ENCODE measurements at places on chromosomes 4 and X. TPM values are rescaled to one million over a fixed set of nuclear protein-coding genes. Genes with fewer than 3 reads are reported as not detected.

Gene GAGE12J
- total RNA-seq, result not detected

Gene SPON2
- 8.8 TPM for total RNA-seq

Gene PLK4
- total RNA-seq, result 28.3 TPM

Gene CFAP47
- total RNA-seq, result 3.0 TPM

Gene ZNF711
- total RNA-seq, result 14.6 TPM

DNA sequence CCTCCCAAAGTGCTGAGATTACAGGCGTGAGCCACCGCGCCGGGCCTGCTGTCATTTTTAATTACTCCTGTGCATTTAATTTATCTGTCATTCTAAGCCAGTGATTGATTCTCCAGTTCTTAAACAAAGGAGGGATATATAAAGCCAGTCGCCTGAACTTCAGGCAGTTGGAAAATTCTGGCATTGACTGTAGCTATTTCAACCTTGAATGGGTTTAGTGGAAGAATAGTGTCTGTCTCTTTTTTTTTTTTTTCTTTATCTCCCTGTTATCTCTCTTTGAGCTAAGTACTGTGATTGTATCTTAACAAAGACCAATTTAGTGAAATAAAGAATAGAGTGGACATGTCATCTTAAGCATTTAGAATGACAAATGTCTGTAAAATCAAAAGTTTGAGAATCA, 11.0 kb downstream of the NEIL3 start:
- DNase-seq, result no peak

DNA sequence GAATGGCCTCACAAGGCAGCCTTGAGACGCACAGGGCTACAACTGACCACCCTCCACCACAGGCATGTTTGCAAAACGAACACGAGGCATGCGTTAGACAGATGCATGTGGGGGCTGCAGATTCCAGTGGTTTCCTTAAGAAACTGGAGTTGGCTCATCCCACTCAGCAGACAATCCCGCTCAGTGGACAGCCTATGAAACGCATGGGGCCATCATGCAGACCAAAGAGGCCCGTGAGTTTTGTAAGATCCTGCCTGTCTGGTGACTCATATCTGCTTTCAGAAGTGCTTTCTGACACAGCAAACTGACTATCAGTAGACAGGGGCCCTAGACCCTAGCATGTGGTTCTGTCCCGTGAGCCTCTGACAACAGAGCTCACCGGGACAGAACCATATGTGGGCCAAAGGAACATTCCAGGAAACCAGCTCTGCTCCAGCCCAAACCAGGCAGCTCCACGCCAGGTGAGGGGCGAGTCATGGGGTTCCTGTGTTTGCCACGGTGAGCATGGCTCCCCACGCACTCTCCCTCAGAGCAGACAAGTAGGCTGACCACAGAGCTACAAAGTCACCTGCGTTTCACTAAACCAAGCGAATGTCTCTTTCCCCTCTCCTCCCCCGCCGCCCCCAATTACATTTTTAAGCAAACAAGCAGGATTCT, 74.4 kb downstream of the MTMR1 start:
- no peak for DNase-seq

DNA sequence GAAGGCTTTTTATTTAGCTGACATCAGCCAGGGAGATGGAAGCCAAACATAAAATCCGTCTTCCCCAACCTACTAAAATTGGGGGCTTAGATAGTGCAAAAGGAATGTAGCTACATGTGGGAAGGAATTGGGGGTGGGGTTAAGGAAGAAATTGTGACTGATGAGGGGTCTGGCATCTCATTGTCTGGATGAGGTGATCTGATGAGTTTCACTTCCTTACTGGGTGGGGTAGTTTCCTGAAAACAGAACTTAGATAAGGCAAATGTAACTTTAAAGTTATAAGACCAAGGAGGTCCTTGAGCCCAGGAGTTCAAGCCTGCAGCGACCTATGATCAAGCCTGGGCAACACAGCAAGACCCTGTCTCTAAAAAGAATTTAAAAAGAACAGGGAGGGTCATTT, 105.5 kb upstream of the NEIL3 start:
- DNase-seq, result no peak

GRCh38 chr4:20761382-20761781, 61.1 kb downstream of the PACRGL start:
- DNase-seq, result no peak

DNA sequence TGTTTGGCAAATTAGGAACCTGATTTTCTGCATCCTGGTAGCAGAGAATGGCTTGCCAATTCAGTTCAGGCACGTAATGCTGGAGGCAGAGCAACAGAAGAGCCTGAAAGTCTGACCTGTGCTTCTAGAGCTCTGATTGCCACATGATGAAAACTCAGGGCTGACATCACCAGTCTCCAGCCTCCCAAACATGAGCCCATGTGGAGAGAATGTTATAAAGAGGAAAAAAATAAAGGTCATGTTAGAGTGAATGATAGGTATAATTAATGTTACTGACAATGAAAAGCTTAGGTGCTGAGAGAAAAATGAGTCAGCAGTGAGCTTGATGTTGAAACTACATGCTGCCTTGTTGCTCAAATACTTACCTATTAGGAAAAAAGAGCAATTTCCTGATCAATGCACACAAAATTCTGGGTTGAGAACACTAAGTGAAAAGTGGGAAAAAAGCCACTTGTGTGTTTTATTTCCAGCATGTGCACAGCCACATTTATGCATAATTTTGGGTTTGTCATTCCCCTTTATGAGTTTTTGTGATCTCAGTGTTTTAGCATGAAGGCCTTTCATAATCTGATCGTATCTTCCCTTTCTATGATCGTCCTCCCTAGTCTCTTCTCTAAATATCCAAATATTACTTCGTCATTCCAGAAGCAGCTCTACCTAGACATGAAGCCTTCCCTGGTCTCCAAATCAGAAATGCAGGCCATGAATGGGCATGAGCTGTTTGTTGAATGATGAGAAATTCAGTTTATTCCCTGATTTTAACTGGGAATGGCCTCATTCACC, 113.3 kb upstream of the CPEB2 start:
- no peak for DNase-seq

DNA sequence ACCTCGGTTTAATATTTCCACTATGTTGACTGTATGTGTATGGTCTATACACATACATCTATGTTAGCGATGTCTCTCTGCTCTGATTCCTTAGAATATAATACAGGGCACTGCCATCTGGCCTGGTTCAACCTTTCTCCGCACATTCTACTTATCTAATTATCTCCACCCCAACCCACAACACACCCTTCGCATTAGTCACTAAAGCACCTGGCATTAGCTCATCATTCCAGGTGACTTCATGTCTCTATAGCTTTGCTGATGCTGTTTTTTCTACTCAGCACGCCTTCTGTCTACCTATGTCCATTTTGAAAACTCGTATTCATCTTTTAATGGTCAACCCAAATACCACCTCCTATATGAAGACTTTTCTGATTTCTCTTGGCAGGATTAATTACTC, 425.2 kb upstream of the RASGEF1B start:
- DNase-seq, result no peak

DNA sequence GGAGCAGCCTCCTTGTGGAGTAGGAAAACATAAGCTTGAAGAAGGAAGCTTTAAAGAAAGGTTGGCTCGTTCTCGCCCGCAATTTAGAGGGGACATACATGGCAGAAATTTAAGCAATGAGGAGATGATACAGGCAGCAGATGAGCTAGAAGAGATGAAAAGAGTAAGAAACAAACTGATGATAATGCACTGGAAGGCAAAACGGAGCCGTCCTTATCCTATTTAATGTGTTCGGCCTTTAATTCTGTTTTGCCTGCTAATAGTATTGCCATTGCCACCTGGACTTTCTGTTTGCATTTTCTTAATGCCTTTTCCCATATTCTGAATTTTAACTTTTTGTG, 1.4 kb downstream of the TCEAL1 start:
- no peak for DNase-seq

- DNase-seq, result no peak
Observed at GRCh38 chr4:121597346-121597934, 99.3 kb downstream of the ANXA5 start.

DNA sequence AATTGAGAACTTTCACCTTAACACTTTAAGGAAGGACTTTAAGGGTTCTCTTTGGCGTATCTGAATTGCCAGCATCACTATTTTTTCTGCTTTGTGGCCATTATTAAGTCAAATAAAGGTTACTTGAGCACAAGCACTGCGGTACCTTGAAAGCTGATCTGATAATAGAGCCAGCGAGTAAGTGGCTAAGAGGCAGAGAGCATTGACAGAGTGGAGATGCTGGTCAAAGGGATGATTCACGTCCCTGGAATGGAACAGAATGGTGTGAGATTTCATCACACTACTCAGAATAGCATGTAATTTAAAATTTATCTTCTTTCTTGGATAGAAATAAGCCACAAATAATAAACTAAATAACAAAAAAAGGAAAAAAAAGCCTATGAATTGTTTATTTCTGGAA, 57.1 kb upstream of the NPFFR2 start:
- DNase-seq, result no peak

GRCh38 chr4:102022343-102022742, 231.8 kb downstream of the BANK1 start:
- no peak for DNase-seq

All from type B pancreatic cell (in vitro differentiated cells).